Stomach (tissue), 19 donors: ENCODE measurements at places on chromosomes 5 and 9.
A peak's percentile ranks its signal among the peaks of the same experiment; 100 is the strongest.

DNA sequence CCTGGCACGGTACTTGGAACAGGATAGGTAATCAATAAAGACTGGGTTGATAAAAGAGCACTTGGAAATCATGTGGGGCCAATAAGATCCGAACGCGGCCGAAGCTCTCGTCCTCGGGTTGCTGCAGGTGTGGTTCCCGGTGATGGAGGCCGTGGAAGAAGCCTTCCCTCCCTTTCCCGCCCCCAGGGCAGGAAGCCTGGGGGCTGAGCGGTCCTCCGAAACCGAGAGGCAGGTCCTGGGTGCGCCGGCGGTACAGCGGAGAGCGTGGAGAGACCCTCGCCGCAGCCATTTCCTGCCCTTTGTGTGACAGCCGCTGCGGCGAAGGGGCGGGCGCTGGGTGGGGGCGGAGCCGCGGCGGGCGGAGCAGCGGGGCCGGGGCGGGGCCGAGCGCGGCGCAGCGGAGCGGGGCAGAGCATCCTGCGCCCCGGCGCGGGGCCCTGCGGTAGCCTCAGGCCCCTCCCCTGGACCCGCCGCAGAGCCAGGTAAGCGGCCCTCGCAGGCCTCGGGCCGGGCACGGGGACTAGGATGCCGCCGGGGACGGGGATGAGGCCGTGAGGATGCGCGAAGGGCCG is at the start of gene CYFIP2:
Gene CYFIP2 (plus strand): TSS at position 410 of the 572 bp plus-strand sequence. CDS start 19,239 bp downstream, outside the sequence.
- peak; percentile 76 for DNase-seq

DNA sequence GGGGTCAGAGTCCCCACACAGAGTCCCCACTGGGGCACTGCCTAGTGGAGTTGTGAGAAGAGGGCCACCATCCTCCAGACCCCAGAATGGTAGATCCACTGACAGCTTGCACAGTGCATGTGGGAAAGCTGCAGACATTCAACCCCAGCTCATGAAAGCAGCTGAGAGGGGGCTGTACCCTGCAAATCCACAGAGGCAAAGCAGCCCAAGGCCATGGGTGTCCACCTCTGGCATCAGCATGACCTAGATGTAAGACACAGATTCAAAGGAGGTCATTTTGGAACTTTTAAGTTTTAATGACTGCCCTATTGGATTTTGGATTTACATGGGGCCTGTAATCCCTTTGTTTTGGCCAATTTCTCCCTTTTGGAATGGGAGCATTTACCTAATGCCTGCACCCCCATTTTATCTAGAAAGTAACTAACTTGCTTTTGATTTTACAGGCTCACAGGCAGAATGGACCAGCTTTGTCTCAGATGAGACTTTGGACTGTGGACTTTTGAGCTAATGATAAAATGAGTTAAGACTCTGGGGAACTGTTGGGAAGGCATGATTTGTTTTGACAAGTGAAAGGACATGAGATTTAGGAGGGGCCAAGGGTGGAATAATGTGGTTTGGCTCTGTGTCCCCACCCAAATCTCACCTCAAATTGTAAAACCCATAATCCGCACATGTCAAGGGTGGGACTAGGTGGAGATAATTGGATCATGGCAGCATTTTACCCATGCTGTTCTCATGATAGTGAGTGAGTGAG is 56.3 kb upstream of the ITGA1 start:
- no peak for DNase-seq

- DNase-seq: no peak
Observed at GRCh38 chr9:36625006-36625615, 52.4 kb downstream of the MELK start.

DNA sequence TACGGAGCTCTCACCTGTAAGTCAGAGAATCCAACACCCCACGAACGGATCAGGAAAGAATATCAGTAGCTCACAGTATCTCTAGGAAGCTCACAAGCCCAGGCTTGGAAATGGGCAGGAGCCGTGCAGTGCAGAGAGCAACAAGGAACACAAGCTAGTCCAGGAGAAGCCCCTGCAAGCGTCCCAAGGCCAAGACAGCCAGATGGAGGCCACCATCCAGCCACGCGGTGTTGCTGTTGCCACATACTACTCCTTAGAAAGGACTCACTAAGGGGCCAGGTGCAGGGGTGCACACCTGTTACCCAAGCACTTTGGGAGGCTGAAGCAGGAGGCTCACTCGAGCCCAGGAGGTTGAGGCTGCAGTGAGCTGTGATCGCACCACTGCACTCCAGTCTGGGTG is 15.4 kb upstream of the VAV2 start:
- DNase-seq: no peak

DNA sequence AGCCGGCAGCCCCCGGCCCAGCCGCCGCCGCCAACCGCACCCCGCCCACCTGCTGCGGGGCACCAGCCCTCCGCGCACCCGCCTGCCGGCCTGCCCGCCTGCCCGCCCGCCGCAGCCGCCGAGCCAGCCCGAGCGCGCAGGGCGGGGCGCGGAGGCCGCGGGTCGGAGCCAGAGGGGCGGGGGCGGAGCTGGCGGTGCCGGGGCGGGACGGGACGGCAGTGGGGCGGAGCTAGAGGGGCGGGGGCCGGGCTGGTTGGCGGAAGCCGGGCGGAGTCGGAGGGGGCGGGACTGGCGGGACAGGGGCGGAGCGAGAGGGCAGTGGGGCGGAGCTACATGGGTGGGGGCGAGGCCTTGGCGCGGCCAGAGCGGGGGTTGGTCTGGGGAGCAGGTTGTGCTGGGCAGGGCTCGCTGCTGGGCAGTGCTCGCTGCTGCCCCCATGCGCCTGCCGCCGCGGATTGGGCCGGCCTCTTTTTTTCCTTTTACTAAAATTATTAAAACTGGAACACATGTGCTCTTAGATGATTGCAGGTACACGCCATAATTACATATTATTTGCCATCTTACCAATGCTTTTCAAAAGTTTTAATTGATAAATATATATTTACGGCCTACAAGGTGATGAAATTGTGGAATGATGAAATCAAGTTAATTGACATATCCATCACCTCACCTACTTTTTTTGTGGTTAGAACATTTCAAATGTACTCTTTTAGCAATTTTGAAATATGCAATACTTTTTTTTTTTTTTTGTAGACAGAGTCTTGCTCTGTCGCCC is at the start of gene SH3GLB2:
Gene SH3GLB2 (minus strand): TSS at position 140 of the 775 bp plus-strand sequence. CDS start 177 bp downstream, outside the sequence.
- DNase-seq: peak; percentile 98
